Epithelial cell of esophagus (primary cell): ENCODE measurements at places on chromosomes 1 and 21.

GRCh38 chr1:199859491-199859933, 168.0 kb upstream of the NR5A2 start:
- peak; percentile 92 for DNase-seq

DNA sequence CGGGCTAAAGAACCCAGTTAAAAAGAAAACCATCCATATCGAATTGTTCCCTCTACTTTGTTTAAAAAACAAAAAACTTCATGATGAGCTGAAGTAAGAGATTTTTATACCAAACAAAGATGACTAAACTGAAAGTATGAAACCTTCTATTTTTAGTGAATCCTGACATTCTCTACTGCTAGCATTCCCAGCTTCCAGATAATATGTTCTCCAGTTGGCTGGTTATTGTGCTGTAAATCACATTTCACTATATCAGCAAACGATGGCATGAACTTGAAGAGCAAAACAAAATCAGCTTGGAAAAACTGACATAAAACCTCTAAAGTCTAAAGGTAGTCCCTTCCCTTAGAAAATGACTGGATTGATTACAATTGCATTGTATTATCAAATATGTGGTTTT, 68.1 kb upstream of the APP start:
- no peak for DNase-seq

- DNase-seq, result peak; percentile 44
Observed at GRCh38 chr1:178189814-178190213, 95.9 kb downstream of the RASAL2 start.

- no peak for DNase-seq
Observed at GRCh38 chr1:23478896-23479665, 4.9 kb downstream of the ASAP3 start.

DNA sequence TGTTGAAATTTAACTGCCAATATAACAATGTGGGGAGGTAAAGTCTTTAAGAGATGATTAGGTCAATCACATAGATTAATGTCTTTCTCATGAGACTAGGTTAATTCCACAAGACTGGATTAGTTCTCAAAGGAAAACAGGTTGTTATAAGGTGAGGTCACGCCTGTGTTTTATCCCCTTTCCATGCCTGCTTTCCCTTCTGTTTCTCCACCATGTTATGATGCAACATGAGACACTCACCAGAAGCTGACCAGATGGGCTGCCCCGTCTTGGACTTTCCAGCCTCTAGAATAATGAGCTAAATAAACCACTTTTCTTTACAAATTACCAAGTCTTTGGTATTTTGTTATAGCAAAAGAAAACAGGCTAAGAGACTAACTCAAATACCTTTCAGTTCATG, 70.8 kb downstream of the DDAH1 start:
- DNase-seq, result no peak

DNA sequence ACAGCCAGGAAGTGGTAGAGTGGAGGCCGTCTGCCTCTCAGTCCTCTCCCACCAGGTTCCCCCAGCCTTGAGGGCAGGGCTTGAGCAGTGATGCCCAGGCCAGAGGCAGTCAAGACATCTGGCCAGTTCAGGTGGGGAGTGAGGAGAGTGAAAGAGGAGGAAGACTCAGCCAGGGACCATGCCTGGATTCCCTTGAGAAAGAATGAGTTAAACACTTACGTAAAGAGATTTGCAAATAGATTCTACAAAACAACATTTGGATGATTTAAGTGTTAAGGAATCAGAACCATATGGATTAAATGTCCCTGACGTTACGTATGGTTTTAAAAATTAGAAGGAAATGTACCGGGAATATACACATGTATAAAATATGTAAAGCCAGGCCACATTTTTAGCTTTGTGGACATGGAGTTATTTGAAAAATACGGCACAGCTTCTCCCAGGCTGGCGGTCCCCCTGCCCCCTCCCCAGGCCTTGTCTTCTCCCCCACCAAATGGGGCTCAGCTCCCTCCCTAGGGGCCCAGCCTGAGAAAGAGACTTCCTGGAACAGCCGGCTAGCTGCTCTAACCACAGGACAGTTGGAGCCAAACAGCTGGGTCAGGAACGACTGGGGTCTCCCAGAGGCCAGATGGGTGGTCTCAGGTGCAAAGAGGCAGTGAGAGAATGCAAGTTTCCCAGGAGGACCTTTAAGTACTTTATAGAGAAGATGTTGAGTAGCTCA, 188.3 kb upstream of the EDN2 start:
- DNase-seq, result peak; percentile 38

GRCh38 chr21:38561205-38561604, 62.9 kb upstream of the ERG start:
- DNase-seq, result peak; percentile 19

DNA sequence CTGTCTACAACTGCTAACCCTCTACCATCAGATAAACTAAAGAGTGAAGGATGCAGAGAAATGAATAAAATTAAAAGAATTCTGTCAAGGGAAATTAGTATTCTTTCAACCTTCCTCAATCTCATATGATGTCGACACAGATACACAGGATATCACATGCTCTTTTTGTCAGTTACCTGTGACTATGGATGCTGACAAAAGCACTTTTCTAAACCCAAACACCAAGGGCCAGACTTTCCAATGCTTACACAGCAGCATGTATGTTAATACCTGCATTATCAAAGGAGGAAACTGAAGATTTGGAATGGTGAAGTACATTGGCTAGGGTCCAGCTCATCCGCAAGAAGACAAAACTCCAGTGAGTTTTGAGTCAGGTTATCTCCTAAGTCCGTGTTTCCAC, 294.0 kb downstream of the SMYD3 start:
- DNase-seq, result no peak

DNA sequence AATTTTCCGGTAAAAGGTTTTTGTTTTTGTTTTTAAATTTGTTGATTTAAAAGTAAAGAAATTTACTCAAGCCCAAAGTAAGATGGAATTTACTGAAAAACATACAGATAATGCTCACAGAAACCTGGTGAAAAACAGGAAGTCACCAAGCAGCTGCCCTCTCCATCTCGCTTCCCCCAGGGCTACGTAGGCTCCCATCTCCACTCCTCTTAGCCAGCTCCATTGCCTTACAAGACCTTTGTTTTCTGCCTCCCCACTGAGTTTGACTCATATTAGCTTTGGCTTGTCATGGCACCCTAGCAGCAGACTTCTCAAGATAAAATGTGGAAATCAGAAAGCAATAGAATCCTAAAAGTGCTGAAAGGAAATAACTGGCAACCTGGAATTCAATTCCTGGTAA, 57.9 kb downstream of the PHTF1 start:
- no peak for DNase-seq

DNA sequence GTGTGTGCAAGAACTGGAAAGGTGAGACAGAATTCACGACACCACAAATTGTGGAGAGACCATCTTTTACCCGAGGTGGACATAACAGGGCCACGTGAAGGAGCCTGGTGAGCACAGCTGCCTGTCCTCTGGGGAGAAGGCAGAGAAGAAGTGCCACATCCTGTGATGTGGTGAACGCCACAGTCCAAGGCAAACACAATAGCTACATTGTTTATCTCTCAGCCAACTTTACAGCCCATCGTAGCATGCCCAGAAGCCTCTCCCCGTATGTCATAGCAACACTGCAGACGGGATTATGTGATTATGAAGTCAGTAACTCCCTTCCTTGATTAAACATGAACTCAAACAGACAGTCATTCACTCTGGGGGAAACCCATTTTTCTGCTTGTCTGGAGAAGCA, 612.2 kb downstream of the SMYD3 start:
- DNase-seq, result no peak

- no peak for DNase-seq
Observed at GRCh38 chr1:40399984-40400704, 26.6 kb downstream of the SMAP2 start.

DNA sequence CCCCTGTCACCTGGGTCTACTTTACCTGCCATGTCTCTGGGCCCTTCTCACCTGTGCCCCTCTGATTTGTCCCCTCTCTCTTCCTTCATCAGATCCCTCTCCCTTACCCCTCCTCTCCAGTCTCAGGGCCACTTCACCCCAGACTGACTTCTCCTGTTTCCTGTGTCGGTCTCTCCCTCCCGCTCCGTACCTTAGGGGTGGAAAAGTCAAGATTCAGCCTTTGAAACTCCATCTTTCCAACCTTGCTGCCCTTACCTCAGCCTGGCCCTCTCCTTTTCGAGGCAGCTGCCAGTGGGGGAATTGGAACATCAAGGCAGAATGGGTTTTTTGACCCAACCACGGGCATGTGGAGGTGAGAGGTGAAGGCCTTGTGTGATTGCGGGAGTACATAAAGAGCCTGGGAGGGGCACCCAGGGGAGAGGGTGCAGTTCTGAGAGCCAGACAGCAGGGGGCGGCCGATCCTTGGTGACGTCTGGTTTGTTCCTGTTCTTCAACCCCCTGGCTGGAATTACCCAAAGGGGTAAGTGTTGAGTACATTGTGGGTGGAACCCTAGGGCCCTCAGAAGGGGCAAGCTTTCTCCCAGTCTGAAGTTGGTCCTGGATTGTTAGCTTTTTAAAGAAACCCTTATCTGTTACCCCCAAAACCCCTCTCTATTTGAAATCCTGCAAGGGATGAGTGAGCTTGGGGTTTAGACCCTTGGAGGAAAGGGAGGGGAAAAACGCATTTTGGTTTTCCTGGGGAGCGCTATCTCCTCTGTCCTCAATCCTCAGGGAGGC, 12.3 kb upstream of the DMBX1 start:
- DNase-seq, result peak; percentile 76

DNA sequence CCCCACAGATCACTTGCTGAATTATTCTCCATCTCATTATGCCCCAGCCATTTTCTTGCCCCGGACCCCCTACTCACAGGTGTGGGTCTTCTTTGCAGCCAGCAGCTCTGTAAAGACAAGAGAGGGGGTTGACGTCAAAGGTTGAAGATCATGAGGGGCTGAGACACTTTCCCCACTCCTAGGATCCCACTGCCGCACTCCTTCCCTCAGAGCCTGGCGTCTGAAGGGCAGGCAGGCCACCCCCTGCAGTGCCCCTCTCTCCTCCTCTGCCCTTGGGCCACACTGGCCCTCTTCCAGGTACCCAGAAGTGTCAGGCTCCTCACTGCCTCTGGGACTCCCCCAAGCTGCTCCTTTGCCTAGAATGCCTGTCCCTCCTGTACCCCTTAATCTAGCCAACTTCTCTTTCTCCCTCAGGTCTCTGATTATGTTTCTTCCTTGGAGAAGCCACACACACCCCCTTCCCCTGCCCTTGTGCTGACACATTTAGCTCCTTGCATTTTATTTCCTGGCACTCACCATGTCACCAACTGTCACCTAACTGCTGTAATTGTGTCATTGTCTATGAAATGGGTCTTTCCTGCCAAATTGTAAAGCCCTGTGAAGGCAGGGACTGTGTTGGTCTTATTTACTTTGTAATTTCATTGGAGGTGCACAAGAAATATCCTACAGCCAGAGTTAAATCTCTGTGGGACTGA, 2.1 kb downstream of the RORC start:
- no peak for DNase-seq

DNA sequence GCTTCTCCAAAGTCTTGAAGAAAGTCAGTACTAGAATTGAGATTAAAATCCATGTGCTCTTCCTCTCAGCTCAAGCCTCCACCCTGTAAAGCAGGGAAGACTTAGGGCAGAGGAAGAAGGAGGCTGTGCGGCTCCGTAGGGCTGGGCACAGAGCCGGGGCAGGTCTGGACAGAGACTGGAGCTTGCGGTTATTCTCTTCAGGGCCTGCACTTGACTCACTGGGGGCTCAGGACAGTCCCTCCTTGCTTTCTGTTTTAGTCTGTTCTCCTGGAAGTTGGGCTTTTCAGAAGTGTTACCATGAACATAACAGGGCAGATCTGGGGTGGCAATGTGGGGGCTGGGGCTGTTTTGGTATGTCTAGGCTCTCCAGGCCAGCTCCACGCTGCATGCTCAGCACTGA, 21.6 kb upstream of the TRABD2B start:
- DNase-seq, result peak; percentile 91

DNA sequence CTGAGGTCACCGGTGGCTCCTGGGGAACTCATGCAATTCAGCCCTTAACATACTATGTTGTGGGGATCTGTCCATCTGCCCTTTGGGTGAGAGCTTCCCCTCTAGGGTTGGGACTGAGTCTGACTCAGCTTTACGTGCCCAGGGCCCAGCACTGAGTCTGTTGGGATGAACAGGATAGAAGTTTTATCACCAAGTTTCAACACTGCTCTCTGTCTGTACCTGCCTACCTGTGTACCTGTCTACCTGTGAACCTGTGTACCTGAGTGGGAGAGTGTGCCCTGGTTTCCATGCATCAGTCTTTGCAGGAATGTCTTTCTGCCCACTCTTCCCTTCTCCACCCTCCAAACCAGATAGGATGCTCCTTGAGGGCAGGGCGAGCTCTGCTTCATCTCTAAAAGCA, 90.6 kb upstream of the POU3F1 start:
- peak; percentile 63 for DNase-seq

- no peak for DNase-seq
Observed at GRCh38 chr1:95095833-95096217, 21.3 kb upstream of the TLCD4 start.

- peak; percentile 53 for DNase-seq
Observed at GRCh38 chr1:112637254-112638109, 17.9 kb downstream of the CAPZA1 start.

DNA sequence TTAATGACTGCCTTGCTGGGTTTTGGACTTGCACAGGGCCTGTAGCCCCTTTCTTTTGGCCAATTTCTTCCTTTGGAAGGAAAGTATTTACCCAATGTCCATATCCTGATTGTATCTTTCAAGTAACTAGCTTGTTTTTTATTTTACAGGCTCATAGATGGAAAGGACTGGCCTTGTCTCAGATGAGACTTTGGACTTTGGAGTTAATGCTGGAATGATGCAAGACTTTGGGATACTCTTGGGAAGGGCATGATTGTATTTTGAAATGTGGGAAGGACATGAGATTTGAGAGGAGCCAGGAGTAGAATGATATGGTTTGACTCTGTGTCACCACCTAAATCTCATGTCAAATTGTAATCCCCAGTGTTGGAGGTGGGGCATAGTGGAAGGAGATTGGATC, 140.1 kb downstream of the C1orf94 start:
- no peak for DNase-seq

DNA sequence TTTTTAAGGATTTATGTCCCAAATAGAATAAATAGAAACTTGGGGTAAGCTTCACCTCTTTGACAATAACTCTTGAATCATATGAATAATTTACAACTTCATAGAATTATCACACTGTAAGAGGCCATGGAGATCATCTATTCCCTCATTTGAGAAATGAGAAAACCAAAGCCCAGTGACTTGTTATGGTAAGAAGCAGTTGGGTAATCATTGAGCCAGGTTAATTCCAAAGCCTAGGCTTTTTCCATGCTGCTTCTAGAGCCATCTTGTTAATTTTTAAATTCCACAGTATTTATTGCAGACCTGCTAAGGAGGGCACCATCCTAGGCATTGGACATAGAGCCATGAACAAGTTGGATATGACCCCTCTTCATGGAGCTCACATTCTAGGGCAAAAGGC, 160.5 kb downstream of the CDC7 start:
- DNase-seq, result no peak
